ENCODE measurements at places on chromosomes 3 and 15.

- no peak for DNase-seq
These were observed 7.5 kb downstream of the GOLIM4 start for GRCh38 chr3:168088106-168088720.

GRCh38 chr15:91384189-91384730 lies 284.2 kb downstream of the SV2B start:
- no peak for DNase-seq

GRCh38 chr3:78872195-78872594 lies 895.6 kb downstream of the ROBO1 start:
- no peak for DNase-seq

- no peak for DNase-seq
These were observed 61.0 kb downstream of the SSR3 start for GRCh38 chr3:156493887-156494286.

DNA sequence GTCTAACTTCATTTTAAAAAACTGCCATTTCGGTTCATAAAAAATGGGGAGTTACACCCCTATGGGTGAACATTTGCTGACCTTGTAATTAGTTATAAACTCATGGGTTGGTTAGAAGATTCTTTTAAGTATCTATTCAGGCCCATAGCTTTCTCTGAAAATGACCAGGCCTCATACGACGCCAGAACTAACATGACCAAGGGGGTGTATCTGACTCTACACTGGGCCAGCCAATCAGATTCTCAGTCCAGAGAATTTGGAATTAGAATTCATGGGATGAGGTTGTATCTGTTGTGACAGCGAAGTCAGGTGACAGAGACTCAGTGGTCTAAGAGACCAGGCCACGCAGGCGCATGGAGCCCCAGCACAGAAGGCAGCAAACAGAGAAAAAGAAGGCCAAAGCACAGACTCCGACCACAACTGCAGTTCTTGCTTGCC lies 981.4 kb downstream of the FHIT start:
- no peak for DNase-seq

- DNase-seq = no peak
These were observed 11.3 kb downstream of the NBEAL2 start for GRCh38 chr3:46990573-46991374.

DNA sequence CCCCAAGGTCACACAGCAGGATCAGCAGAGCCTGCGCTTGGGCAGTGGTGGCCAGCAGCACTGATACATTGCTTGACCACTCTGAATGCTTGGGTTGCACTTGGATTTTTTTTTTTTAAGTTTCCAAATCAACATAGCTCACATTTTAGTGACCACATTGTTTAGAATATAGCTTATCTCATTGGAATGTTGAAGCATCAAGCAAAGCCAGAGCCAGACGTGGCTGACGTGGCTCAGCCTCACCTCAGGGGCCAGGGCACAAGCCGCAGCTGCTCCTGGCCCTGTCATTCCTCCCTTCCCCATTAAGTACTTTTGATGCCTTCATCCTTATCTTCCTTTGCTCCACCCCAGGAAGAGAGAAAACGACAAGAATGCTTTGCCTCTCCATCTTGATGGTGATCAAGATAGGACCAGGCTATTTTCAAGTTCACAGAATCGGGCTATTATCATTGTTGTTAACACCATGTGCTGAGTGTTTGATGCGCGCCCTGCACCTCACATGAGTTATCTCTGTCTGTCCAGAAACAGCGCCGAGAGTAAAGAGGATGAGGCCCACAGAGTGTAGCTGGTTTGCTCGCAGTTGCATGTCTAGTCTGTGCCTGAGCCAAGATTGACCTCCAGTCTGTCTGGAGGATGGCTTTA lies 75.8 kb downstream of the AAGAB start:
- DNase-seq = no peak

GRCh38 chr15:46039703-46040102 lies 404.9 kb downstream of the SQOR start:
- DNase-seq = no peak

DNA sequence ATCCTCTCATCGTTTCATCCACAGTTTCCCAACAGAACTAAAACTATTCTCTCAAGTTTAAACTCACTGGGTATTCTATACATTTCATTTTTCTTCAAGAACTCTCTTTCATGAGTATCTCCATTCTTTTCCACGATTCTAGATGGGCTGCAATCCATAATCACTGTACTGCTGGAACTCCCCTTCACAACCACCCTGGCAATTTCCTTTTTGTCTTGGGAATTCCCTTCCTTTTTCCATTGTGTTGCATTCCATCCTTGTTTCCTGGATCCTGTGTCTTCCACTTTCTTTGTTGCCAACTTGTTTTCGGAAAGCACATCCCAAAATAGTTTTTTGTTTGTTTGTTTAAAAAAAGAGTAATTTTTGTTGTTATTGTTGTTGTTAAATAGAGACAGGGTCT lies 67.0 kb upstream of the FBN1 start:
- no peak for DNase-seq
